Glomerular endothelial cell (primary cell): ENCODE measurements at places on chromosomes 12 and 14.

GRCh38 chr12:83074358-83074894 is 387.7 kb downstream of the TMTC2 start:
- no peak for DNase-seq

DNA sequence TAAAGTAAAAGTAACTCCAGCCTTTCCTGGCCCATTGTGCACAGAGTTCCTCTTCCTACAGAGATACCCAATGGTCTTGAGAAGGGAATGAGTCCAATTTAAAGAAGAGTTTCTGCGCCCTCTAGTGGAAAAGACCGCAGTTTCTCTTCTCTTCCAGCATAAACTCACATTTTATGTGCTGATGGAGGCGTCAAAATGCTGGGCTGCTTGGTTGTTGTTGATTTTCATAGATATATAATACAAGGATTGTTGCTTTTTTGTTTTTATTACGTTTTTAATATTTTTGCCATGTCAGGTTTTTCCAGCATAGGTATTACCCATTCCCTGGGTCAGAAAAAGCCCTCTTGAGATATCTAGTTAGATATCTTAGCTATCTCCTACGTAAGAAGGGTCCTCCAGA is 356.9 kb upstream of the STXBP6 start:
- DNase-seq: no peak

DNA sequence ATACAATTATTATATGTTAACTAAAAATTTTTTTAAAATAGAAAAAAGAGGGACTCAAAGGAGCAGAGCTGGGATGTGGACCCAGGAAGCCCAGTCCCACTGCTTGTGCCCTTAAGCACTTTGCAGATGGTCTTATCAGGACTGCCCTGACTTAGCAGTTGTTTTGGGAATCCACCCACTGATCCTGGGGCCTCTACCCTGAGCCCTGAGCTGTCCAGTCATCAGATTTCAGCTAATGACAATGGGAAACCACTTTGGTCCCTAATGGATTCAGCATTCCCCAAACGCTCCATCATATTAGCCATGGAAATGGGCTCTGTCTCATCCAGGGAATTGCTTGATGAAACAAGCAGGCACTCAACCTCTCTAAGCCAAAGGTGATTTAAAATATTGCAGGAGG is 22.5 kb upstream of the WSCD2 start:
- DNase-seq: no peak

GRCh38 chr14:73623504-73624054 is 11.3 kb downstream of the ACOT6 start:
- DNase-seq: no peak

DNA sequence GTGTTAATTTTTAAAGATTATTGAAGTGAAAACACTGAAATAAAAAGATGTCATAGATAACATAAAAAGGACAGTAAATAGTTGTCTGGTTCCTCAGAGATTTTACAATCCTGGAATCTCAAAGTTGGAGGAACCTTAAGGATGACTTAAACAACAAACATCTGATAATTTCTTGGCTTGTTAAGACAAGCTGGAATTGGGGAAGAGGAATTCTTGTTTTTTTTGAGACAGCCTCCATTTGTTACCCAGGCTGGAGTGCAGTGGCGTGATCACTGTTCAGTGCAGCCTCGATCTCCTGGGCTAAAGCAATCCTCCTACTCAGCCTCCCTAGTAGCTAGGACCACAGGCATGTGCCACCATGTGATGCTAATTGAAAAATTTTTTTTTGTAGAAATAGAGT is 2.3 kb downstream of the ZNF410 start:
- no peak for DNase-seq

DNA sequence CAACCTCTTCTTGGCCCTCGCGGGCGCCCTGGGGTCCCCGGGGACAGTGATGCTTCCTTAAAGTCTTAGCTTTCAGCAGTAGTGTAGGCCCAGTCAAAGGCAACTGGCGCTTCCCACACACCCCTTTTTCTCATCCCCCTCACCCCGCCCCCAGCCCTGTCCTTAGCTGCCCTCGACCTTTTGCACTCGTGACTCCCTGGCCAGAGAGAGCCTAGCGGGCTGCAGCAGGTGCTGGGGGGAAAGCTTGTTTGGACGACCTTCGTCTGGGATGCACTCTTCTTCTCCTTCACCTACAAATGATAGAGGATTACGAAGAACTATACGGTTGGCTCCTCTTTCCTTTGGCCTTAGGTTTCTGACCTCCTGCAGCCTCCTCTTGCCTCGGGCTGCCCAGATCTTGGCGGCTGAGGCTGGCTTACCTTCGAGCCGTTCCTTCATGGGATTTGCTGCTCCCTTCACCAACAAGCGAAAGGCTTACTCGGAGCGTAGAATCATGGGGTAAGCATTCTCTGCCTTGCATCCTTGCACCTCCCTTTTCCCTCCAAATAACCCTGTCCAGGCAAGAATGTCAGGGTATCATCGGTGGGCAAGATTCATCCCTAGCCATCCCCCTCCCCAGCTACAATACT is 815 bp downstream of the COQ10A start:
- DNase-seq: no peak

- no peak for DNase-seq
These were observed 1.6 kb upstream of the ARID4A start for GRCh38 chr14:58296726-58297125.

DNA sequence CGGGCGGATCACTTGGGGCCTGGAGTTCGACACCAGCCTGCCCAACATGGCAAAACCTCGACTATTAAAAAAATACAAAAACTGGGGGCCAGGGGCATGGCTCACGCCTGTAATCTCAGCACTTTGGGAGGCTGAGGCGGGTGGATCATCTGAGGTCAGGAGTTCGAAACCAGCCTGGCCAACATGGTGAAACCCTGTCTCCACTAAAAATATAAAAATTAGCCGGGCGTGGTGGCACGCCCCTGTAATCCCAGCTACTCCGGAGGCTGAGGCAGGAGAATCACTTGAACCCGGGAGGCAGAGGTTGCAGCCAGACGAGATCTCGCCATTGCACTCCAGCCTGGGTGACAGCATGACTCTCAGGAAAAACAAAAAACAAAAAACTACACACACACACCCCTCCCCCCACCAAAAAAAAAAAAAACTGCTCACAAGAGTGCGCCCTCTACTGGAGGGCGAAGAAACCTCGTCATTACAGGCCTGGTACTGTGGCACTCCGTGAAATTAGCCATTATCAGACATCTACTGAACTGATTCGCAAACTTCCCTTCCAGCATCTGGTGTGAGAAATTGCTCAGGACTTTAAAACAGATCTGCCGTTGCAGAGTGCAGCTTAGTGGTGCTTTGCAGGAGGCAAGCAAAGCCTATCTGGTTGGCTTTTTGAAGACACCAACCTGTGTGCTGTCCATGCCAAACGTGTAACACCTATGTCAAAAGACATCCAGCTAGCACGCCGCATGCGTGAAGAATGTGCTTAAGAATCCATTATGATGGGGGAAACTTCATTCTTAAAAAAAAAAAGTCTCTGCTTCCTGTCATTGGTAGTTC is 7.7 kb downstream of the PPP1R3E start:
- no peak for DNase-seq

- DNase-seq: no peak
These were observed 24.8 kb downstream of the EPYC start for GRCh38 chr12:90979951-90980350.

DNA sequence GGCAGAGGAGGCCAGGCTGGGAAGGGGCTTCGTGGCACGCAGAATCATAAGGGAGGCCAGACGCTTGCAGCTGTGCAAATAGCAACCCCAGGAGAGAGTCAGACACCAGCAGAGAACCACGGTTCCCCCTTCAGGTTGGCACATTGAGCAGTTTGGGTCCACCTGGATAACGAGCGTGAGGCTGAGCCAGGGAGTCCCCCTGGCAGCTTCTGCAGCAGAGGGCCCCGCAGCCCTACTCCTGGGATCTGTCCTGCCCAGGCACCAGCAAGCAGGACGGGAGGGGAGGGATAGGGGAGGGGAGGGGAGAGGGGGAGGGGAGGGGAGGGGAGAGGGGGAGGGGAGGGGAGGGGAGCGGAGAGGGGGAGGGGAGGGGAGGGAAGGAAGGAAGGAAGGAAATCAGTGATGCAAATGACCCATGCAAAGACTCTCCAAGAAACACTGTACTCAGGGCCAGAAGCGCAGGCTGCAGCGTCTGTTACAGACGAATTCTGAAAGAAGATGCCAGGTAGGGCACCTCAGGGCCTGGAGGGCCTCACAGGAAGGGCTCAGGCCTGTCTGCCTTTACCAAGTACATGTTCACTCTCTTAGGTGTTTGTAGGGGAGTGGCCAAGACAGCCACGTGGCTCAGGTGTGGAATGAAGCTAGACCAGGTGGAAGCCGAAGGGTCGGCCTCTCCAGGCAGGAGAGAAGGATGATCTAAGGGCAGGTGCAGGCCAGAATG is 32.3 kb upstream of the MMP17 start:
- no peak for DNase-seq

GRCh38 chr12:46368138-46368537 is 4.4 kb downstream of the SLC38A2 start:
- DNase-seq: no peak

GRCh38 chr12:95634622-95635621 is 83.6 kb upstream of the USP44 start:
- DNase-seq: peak; percentile 96

- DNase-seq: no peak
These were observed 98.1 kb downstream of the WIF1 start for GRCh38 chr12:65022960-65023359.

- peak; percentile 27 for DNase-seq
These were observed 78.6 kb downstream of the CCDC60 start for GRCh38 chr12:119412811-119413794.
